ENCODE measurements at places on chromosomes 12 and 14. TPM values are rescaled to one million over a fixed set of nuclear protein-coding genes. Genes with fewer than 3 reads are reported as not detected.
A peak's percentile ranks its signal among the peaks of the same experiment; 100 is the strongest.

Gene FBRSL1
- 51.2 TPM for total RNA-seq

Gene KRT82
- total RNA-seq, result not detected

Gene TAS2R13
- 1.0 TPM for total RNA-seq

DNA sequence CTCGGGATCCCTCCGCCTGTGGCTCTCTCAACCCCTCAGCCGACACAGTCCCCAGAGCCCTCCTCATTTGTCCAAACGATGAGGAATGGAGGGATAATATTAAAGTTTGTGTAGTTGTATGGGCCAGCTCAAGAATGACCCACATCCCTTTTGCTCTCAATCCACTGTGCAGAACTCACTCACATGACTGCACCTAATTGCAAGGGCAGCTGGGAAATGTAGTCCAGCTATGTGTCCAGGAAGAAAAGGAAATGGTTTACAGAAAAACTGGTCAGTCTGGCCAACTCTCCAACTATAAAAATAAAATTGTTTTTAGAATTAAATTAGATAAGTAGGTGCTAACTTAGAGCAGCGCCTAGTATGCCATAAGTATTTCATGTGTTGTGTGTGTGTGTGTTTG, 66.6 kb downstream of the GALNT8 start:
- peaks cover 12% of the 10 kb centered on the region for H3K27me3 ChIP-seq
- no peak for DNase-seq
- H3K27ac ChIP-seq, result no peak overlapping the region
- no peaks in the 10 kb centered on the region for H3K36me3 ChIP-seq
- no peaks in the 10 kb centered on the region for H3K4me1 ChIP-seq

DNA sequence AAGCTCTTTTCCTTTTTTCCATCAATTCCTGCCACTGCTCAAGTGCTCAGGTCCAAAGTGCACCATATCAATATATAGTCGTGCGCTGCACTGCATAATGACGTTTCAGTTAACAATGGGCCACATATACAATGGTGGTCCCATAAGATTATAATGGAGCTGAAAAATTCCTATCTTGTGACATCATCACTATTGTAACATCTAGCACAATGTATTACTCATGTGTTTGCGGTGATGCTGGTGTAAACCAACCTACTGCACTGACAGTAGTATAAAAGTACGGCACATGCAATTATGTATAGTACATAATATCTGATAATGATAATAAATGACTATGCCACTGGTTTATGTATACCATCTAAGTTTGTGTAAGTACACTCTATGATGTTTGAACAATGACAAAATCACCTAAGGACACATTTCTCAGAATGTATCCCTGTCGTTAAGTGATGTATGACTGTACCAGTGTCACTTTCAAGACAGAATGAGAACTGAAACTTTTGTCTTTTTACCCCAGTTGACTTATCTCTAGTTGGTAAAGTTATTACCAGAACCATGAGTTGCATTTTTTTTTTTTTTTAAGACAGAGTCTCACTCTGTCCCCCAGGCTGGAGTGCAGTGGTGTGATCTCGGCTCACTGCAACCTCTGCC, 53.7 kb upstream of the INSM2 start:
- H3K4me3 ChIP-seq, result no peak overlapping the region
- H3K27me3 ChIP-seq, result peaks cover 7% of the 10 kb centered on the region
- no peaks in the 10 kb centered on the region for H3K4me1 ChIP-seq
- no peaks in the 10 kb centered on the region for H3K36me3 ChIP-seq

DNA sequence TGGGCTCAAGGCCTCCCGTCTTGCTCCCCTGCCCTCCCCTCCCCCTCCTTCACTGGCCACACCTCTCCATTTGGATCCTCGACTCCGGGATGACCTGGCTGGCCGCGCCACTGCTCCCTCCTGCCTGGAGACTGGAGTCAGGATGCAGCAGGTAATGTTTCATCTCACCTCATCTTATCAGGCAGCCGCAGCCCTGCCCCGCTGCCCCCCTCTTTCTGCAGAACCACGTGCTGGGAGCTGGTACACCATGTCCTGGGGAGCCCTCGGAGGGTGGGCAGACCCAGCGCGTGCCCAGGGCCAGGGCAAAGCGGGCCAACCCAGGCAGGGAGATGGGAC, 31.1 kb downstream of the BEGAIN start:
- no peaks in the 10 kb centered on the region for H3K36me3 ChIP-seq
- no peak overlapping the region for H3K4me3 ChIP-seq
- H3K27me3 ChIP-seq, result peaks cover 3% of the 10 kb centered on the region
- peaks cover 6% of the 10 kb centered on the region for H3K4me1 ChIP-seq
- no peak overlapping the region for H3K27ac ChIP-seq
- DNase-seq, result no peak

DNA sequence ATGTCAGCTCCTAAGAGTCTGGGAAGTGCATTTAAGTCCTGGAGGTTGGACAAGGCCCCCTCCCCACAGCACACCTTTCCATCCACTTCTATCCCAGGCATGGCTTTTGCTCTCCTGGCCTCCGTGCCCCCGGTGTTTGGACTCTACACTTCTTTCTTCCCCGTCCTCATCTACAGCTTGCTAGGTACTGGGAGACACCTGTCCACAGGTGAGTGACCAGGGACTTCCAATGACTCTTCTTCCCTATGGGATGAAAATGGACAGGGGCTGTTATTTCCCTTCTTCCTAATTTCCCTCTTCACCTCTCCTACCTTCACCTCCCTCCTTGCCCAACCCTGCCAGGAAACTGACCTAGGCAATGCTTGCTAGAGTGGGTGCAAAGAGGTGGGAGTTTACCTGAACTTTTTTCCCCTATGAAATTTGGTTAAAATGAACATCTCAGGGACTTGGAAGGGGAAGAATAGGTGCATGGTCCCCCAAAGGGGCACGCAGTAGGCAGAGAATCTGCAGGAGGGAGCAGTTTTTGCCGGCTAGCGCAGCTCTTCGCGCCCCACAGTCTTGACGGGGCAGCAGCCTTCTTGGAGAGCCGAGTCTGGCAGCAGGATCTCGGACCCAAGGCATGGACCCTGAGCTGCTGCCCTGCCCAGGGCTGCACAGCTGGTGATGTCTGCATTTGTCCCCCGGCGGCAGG, 9.2 kb downstream of the ARHGEF25 start:
- no peaks in the 10 kb centered on the region for H3K36me3 ChIP-seq
- H3K4me3 ChIP-seq, result peak overlapping the region; percentile 63
- DNase-seq, result no peak
- H3K4me1 ChIP-seq, result peaks cover 30% of the 10 kb centered on the region
